ENCODE measurements at places on chromosomes 2 and 18.

DNA sequence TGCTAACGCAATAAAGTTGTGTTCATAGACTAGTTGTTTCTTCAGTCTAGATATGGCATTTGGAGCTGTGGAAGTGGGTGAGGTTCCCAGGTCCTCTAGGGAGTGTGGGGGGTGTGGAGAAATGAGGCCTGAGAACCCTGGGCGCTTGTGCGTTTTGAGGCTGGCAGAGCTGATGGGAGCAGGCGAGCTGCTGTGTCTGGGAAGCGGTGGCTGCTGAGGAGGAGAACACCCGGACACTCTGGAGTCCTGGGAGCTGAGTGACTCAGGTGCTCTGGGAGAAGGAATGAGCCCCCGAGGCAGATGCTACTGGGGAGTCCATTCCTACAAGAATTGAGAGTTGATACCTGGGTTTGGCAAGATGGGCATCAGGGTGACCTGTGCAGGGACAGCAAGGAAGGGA is 67.5 kb downstream of the LPIN1 start:
- no peak for DNase-seq

DNA sequence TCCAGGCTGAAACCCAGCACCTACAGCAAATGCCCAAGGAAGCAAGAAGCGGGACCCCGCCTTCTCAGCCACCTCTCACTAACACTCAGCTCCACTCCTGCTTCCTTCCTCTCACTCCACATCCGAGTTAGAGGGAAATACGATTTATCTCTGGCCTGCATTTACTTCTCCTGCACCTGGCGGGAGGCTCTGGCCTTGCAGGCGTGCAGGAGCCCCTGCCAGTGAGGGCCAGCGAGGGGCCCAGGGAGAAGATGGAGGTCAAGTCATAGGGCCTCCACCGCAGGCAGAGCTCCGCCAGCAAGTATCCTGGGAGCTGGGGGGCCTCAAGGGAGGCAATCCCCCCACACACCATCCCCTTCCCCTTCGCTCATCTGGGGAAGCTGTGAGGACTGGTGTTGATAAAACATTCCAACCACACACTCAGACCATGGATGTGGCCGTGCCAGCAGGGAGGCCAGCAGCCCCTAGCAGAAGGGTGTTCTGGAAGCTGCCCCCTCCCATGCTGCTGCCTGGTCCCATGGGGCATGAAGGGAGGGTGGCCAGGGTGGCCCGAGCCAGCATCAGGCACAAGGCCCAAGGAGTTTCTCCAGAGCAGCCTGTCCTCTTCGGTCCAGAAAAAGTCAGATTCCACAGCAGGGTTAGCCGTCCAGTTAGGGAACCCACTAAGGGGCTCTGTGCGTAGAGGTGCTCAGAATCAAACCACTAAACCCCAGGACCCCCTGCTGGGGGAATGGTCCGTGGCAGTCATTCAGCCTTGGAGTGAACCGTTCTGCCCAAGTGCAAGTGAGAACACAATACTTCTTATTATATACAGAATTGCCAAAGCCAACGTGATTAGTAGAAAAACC is 91.2 kb downstream of the HDAC4 start:
- DNase-seq = no peak

DNA sequence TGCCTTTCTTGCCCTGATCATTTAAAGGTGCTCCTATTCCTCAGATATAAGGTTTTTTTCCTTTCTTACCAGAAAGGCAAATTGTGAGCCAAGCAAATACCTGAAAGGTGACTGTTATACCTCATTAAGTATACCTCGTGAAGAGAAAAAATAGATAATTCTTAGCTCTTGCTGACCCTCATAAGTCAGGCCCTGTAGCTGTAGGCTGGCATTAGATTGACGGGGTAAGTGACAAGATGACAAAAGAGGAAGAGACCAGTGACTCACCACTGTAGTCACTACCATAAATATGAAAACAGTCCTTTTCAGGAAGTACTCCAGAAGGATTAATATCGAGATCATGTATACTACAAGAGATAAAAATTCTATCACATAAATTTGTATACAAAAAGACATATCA is 104.6 kb downstream of the PTPN4 start:
- DNase-seq = no peak

- DNase-seq = no peak
These were observed 63.0 kb upstream of the ACVR1C start for GRCh38 chr2:157691695-157692094.

DNA sequence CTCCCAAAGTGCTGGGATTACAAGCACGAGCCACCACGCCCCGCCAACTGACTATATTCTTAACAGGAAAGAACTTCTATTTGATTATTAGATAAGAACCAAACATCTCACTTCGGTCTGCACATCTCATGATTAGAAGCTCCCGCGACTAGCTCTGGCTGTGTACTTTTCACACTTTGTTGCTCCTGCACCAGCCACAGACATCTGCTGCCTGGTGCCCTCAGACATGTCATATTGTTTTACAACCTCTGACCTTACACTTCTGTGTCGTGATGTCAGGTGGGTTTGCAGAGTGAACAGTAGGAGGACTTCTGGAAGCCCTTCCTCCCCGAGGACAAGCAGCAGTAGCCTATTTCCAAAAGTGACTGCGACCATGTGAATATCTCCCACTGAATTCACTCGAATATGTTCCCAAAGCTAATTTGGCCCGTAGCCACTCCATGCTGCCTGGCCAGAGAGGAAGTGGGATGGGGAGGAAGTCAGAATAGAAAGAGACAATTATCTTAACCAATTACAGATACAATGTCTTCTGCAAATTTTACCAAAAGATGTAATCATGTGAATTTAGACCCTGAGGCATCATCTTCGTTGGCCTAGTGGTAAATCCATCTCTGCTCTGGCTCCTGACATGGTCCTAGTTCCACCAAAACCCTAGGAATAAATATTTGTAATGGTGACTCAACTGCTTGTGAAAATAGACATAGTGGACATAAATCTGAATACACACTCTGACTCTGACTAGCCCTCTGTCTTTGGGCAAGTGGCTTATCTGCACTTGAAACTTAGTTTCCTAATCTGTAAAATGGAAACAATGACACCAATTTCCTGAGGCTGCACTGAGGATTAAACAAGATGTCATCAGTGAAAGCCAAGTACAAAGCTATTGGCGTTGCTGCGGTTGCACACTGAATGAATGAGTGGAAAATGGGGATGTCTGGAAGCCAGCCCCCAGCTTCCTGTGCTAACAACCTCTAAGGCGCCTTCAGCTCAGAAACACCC is 406.1 kb downstream of the LRATD1 start:
- no peak for DNase-seq

GRCh38 chr2:69177785-69178636 is 165.0 kb downstream of the ANTXR1 start:
- no peak for DNase-seq

DNA sequence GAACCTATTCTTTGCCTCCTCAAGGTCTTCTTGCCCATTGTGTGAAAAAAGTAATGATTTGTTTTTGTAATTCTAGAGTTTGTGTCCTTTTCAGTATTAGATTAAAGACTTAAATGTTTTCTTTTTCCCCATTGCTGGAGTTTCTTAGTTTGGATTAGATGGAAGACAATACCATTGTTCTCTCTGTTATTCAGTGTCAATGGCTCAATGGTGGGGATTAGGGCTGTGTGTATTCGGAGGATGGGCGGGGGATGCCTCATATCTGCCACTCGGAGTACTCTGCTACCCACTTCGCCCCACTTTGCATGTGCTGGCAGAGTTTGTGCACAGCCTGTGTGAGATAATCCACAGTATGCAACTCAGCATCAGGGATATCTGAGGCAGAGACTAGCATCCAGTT is 90.1 kb downstream of the KLHL29 start:
- DNase-seq = no peak

GRCh38 chr2:101881131-101881530 is 110.6 kb upstream of the IL1R2 start:
- DNase-seq = no peak

DNA sequence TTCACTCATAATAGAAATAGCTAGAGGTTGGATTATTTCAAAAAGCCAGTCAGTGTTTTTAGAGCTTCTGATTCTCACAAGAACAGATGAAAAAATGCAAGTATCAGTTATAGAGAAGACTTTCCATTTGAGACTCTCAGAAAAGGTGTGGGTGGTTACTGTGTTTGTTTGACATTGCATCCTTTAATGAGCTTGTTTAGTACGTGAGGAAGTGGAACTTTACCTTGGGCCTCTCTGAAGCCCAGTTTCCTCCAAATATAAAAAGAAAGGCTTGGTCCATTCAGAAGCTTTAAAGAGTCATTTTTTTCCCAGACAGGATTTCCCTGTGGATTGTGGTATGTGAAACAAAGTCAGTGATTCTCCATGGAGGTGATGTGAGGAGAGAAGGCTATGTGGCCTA is 89.9 kb upstream of the RANBP2 start:
- peak; percentile 58 for DNase-seq

- no peak for DNase-seq
These were observed 248.9 kb downstream of the DCC start for GRCh38 chr18:52588931-52589330.

DNA sequence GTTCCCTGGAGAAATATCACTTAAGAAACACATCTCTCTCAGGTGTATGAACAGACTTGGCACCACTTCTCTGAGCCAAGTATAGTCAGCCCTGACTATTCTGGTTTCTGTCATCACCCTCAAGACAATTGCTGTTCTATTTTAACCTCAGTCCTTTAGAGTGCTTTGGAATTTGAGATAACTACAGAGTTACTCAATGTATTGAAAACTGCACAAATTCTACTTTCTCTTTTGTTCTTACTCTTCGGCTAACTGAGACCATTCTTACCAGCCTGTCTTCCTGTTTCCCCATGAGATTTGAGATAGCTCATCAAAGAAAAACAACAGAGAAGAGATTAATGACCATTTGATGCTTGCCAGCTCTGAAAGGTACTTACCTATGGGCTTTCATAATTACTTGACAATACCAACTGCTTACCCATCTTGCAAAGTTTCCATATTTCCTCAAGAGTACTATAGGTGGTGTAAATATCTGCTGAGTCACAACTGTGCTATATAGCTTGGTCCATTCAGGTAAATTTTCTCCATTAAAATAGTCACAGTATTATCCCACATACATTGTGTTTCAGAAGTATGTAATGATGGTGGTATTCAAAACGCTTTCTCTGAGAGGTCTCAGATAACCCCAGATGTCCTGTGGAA is 467.5 kb upstream of the CHST9 start:
- DNase-seq = no peak

DNA sequence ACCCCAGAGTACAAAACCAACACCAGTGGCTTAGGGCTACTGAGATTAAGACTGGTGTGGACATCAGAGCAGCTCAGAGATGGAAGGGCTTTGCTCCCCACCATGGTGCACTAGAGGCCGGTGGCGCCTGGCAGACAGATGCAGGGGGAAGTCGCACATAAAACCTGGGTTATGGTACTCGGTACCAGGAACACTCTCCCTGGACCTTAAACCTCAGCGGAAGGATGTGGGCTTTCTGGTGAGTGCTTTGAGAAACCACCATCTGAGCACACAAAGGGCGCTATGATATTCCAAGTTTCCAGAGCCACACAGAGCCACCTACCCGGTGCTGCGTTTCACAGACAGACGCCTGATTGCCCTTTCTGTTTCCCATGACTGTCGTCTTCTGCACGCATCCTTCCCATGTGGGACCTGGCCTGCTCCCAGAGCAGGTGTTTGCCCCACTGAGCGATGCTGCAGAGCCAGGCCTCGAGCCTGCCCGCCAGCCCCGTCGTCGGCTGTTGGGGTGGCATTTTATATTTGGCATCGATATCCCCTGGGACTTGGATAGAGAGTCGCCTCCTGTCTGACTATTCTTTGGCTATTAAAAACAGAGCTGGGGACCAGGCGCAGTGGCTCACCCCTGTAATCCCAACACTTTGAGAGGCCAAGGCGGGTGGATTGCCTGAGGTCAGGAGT is 89.5 kb upstream of the ODC1 start:
- no peak for DNase-seq

DNA sequence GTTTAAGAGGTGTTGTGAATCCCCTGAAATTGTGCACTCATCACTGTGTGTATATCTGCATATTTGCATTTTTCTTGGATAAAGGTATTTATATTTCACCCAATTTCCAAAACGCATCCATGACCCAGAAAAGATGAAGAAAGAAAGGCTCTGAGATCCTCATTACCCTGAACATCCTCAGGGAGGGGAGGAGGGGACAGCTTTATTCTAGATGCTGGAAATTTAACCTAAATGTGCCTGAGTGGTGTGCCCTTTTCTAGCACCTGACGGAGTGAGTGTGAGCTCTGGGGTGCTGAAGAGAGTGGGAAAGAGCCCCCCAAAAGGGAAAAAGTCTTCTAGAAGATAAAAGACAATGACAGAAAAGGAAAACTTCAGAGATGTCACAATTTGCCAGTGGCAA is 20.8 kb downstream of the CNTNAP5 start:
- no peak for DNase-seq

- DNase-seq = no peak
These were observed 88.4 kb downstream of the ARHGAP15 start for GRCh38 chr2:143217512-143218115.

GRCh38 chr2:6054161-6054671 is 362.0 kb downstream of the SOX11 start:
- no peak for DNase-seq

DNA sequence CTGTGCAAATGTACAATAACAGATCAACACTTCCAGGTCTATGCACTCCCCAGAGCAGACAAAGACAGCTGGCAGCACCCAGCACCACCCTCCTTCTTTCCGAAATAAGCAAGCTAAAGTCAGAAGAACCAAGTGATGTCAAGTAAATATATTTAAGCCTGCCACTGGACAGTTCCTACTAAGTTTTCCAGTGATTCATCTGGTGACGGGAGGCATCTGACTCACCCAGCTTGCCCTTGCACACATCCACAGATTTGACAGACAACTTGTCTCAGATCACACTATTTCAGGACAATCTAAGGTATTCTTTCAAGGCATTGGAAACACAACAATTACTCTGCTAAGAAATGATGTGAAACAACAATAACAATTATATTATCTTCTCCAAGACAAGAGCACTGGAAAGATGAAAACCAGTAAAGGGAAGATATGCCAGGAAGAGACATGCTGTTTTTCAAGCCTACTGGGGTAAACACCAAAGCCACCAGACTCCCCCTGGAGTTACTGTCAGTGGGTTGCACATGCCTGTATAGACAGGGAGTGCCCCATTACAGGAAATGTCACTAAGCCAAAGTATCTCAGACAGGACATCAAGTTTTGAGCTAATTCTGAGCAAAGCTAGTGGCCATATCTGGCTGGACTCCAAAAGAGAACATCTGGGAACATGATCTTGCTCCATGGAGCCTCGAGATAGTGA is 287.9 kb upstream of the KLHL29 start:
- no peak for DNase-seq

- no peak for DNase-seq
These were observed 132.7 kb upstream of the TTC27 start for GRCh38 chr2:32495139-32495538.

Measured in GM12864 (cell line).